Activated naive CD4-positive, alpha-beta T cell (primary cell): ENCODE measurements at places on chromosomes 3 and 15.

DNA sequence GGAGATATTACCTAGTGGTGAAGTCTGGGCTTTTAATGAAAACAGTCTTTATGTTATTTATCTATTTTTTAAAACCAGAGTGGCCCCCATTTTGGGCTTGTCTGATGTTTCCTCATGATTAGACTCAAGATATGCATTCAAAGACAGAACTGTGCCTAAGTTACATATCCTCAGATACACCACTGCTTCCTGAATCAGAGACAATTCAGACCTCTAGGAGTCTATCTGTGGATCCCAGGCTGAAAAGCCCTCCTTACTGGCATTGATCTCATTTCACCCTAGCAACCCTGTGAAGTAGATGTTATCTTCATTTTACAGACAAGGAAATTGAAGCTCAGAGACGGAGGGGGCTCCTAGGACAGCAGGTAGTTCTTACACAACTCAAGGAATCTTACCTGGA is 16.8 kb upstream of the TGM5 start:
- no peak for DNase-seq

- no peak for DNase-seq
Measured at GRCh38 chr3:101623656-101624055, 49.7 kb downstream of the PCNP start.

- DNase-seq, result no peak
Measured at GRCh38 chr3:8273479-8273878, 228.1 kb upstream of the LMCD1 start.

DNA sequence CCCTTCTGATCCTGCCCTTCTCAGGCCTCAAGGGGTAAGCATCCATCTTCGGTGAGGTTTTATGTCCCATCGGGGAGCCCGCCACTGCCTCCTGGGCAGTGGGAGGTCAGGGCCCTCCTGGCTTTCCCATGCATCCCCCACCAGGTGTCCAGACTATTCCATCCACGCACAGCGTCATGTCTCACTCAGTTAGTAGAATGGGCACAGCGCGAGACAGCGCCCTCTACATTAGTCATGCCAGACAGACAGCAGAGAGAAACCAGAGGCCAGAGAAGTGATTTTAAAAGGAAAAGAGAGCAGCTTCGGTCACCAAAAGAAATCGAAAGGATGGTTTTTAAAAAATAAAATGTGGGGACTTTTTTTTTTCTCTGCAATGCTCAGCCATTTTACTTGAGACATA is 49.8 kb downstream of the ZDHHC3 start:
- DNase-seq, result no peak

DNA sequence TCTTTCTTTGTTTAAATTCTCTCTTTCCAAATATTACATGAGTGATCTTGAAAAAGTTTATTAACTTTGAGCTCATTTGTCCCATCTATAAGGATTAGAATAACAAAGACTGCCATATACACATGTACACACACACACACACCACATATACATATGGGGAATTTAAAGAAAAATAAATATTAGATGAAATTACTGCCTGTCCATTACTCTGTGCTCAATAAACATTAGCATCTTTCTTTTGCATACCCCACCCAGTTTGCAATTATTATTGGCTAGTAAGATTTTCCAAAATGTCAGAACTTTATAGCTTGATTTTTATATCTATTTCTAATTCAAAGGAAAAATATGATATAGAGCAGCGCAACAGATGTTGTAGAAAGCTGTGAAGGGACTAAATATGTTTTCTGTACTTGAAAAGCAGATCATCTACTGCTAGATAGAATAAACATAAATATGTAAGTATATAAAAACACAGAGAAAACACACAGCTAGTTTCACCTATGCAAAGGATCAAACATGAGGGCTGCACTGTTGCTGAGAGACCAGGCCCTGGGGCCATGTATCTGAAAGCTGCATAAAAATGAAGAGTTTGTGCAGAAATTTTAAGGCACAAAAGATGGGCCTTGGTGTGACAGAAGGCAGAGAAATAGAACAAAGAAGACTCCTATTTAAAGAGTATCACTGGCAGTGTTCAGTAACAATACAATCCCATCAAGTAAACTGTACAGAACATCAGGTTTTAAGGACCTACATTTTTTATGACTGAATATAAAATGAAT is 114.2 kb upstream of the NECTIN3 start:
- DNase-seq, result no peak

DNA sequence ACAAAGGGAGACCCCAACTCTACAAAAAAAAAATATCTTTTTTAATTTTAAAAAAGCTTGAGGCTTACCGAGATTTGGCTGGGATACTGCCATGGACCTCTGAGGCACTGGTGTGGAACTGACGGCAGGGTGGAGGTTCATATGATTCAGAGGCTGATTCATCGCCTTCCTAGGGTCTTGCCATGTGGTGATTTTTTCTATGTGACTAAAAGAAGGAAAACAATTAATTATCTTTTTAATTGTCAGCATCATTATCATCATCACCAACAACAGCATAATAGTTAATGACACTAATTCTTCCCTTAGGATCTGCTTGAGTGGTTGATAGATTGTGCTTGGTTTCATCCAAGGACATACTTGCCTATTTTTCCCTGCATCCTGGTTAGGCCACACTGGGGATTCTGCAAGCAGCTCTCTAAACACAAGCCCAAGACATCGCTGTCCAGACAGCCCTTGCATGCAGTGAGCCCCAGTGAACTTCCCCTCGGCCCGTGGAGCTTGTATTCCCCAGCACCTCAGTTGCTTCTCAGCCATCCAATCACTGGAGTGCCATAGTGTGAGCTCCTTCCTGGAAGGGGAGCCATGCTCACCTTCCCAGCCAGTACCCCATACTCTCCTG is 84.9 kb downstream of the WWTR1 start:
- no peak for DNase-seq

DNA sequence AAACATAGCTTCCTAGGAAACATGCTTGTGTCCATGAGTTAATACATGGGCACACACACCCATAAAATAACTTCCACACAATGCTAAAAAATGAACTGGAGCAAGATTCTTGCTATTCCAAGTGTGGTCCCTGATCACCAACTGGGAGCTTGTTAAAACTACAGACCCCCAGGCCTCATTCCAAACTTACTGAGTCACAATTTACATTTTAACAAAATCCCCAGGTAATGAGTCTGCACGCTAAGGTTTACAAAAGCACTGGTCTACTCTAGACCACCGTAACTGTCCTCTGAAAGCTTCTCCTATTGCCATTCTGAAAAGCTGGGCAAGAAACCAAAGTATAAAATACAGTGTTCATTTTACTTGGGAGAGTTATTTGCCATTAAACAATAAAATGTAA is 45.4 kb downstream of the IGF2BP2 start:
- no peak for DNase-seq

GRCh38 chr3:110504901-110505300 is 566.7 kb upstream of the NECTIN3 start:
- DNase-seq, result no peak

GRCh38 chr3:14581334-14582044 is 41.3 kb upstream of the GRIP2 start:
- no peak for DNase-seq

GRCh38 chr3:183214277-183214612 is 38.8 kb upstream of the B3GNT5 start:
- no peak for DNase-seq

- DNase-seq, result no peak
Measured at GRCh38 chr15:93121107-93121506, 32.1 kb upstream of the RGMA start.

DNA sequence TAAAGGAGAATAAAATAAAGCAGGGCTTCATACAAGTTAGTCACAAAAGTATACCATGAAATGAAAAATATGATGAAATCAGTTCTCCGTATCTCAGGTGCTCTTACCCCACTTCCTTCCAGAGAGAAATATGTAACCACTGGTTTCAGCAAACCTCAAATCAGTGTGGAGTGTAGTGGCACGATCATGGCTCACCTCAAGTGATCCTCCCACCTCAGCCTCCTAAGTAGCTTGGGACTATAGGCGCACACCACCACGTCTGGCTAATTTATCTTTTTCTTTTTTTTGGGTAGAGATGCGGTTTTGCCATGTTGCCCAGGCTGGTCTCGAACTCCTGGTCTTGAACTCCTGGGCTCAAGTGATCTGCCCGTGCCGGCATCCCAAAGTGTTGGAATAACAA is 24.2 kb downstream of the DENND4A start:
- no peak for DNase-seq

GRCh38 chr15:93362203-93362602 is 273.2 kb upstream of the RGMA start:
- DNase-seq, result no peak

- no peak for DNase-seq
Measured at GRCh38 chr3:56308471-56308870, 159.8 kb downstream of the ERC2 start.

DNA sequence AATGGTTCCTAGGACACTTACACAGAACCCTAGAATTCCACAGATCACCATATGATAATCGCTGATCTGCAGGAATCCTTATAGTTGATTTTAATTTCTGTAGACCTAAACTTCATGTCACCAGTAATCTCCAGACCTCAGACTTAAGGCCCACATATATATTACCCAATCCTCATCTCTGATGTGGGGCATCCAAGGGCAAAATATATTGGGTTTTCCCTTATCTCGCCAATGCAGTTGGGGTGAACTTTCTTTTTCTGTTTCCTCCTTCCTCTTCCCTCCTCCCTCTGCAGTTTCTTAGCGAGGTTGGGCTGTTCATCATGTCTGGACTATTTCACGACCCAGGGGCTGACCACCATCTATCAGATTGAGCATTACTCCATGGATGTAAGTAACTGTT is 230.2 kb downstream of the P3H2 start:
- DNase-seq, result no peak

GRCh38 chr3:64501298-64501906 is 186.4 kb downstream of the ADAMTS9 start:
- DNase-seq, result no peak

DNA sequence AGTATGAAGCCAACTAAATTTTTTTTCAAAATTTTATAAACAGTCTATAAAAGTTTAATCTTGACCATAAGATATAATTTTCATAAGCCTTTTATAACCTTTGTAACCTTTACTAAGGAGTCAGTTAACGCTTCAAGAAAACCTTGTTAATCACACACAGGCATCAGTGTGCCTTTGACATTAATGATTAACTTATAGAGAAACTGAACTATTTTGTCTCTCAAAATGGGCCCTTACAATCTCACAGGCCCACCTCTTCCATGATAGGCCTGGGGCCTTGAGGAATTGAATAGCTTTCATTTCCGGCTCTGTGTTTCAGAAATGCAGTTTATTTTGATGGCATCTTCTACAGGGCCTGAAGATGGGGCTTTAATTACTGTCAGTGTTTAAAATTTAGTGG is 70.1 kb downstream of the CD200 start:
- no peak for DNase-seq

DNA sequence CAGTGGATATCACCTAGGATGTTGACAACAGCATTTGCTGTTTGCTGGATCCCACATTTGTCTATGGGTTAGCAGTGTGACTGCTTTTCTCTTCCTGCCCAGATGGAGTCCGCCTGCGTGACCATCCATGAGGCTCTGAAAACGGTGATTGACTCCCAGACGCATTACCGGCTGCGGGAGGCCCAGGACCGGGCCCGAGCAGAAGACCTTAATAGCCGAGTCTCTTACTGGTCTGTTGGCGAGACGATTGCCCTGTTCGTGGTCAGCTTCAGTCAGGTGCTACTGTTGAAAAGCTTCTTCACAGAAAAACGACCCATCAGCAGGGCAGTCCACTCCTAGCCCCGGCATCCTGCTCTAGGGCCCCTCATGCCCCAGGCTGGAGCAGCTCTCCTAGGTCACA is 11.0 kb downstream of the TMED3 start:
- DNase-seq, result no peak

DNA sequence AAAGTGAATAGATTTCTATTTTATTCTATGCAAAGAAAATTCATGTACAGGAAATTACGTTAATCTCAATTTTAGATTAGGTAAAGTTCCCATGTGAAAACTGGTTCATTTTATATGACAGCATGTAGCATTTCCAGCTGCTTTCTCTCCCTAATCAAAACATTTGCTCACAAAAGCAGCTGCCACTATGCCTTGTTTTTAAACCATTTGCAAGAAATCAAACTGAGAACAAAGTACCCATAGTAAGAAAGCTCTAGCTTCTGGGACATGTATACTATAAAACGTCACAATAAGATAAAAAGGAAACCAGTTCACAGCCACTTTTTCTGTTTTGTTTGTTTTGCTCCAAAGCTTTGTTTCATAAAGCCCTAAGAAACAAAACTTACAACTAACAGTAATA is 5.0 kb upstream of the CRYBG3 start:
- DNase-seq, result no peak

- no peak for DNase-seq
Measured at GRCh38 chr15:61809216-61809615, 251.0 kb downstream of the VPS13C start.

DNA sequence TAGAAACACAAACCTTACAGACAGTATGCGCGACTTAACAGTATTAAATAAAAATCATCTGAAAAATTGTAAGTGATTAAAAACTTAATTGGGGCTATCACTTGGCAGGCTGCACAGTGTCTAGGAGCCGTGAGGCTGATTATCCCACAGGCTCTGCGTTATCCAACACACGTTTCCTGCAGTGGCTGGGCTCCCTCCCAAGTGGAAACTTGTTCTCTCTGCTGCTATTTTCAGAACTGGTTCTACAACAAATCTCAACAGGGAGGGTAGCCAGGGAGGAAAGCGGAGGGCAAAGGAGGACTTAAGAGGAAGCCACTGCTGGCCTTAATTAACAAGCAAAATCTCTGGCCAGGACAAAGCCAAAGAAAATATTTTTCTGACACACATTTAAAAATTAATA is 555.2 kb downstream of the MAGI1 start:
- DNase-seq, result no peak

DNA sequence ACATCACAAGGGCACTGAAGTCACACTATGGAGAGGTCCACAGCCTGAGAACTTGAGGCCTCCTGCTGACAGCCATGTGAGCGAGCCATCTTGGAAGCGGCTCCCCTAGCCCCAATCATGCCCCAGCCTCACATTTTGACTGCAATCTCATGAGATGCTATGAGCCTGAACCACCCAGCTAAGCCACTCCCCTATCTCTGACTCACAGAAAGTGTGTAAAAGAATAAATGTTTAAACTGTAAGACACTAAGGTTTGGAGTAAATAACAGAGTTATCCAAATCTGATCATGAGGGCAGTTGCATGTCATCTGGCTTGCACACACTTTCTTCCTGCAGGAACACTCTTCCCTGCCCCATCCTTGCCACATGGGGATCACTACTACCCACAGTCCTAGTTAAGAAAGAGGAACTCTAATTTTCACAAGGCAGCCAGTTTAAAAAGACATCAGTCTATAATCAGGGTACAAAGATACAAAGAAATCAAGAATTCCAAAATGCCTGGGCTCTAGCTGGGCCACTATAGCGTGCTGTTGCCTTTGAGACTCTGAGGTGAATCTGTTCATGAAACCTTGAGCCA is 494.2 kb downstream of the FOXP1 start:
- no peak for DNase-seq

- DNase-seq, result no peak
Measured at GRCh38 chr3:184140436-184140835, 5.3 kb downstream of the EIF2B5 start.

DNA sequence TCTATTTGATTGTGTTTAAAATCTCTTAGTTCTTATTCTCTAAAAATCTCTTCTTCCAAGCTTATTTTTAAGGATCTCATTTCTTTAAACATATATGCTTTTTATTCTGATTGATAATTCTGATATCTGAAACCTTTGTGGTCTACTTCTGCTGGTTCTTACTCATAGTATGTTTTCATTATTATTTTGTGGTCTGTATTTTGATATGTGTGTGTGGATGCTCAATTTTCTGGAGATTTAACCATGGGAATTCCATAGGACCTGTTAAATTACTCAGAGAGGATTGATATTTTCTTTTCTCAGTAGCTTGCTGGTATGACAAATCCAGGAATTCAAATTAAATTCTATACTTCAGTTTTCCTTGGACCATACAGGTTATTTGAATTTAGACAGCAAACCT is 14.7 kb upstream of the HHLA2 start:
- no peak for DNase-seq
